ENCODE measurements at places on chromosomes 7 and 10.

DNA sequence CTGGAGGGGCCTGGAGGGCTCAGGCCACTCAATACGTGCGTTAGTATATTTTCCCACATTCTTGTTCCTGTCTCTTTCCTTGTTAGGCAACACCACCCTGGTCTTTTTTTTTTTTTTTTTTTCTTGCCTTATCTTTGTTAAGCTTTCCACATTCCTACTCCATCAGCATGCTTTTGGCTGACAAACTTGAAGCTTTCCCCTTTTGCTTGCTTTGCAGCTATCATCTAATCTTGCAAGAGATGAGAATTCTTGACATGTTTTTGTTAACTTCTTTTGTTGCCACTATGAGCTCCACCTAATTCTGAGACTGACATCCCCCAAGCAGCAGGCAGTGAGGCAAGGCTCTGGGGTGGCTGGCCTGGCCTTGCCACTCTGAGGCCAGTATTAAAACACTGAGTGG lies 52.5 kb upstream of the NRP1 start:
- DNase-seq, result no peak

- peak; percentile 91 for DNase-seq
These were observed 10.4 kb upstream of the LMBR1 start for GRCh38 chr7:156903232-156903909.

DNA sequence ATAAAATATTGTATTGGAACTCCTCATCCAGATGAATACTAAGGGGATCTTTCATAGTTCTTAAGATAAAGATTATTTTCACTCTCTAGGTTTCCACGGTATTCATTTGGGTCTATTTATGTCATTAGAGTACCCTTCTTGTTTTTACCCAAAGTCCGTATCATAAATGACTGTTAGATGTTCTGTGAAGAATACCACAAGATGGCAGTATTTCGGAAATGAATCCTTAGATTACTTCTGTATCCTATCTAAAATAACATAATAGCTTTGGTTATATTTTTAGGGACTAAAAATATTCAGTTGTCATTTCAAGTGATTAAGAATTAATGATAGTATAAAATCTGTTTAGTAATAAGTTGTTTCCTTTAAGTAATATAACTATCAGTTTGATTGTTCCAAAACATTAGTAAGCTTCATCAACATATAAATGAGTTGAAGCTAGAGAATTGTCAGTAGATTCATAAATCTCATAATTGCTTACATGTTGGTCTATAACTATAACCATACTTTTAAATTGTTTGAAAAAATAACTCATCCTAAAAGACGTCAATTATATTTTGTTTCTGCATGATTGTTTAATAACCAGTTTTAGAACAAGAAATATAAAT lies 337.5 kb upstream of the KCND2 start:
- peak; percentile 76 for DNase-seq

DNA sequence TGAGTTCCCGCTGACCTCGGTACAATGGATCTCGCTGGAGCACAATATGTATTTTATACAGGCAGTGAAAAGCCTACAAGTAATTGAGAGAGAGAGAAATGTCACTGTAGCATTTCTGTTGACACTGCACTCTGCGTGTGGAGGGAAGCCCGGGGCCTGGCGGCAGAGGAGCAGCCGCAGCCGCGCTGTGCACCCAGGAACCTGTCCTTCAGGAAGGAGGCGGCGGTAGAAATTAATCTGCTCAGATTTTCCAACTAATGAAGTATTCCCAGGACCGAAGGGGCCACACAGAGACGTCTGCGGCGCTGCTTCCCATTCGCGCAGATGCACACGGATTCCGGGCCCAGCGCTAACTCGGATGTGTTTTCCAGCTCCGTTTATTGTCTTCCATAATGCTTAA lies 170.1 kb downstream of the EBF3 start:
- no peak for DNase-seq

- DNase-seq, result peak; percentile 98
These were observed 242.7 kb upstream of the SEMA3C start for GRCh38 chr7:81161451-81162075.

DNA sequence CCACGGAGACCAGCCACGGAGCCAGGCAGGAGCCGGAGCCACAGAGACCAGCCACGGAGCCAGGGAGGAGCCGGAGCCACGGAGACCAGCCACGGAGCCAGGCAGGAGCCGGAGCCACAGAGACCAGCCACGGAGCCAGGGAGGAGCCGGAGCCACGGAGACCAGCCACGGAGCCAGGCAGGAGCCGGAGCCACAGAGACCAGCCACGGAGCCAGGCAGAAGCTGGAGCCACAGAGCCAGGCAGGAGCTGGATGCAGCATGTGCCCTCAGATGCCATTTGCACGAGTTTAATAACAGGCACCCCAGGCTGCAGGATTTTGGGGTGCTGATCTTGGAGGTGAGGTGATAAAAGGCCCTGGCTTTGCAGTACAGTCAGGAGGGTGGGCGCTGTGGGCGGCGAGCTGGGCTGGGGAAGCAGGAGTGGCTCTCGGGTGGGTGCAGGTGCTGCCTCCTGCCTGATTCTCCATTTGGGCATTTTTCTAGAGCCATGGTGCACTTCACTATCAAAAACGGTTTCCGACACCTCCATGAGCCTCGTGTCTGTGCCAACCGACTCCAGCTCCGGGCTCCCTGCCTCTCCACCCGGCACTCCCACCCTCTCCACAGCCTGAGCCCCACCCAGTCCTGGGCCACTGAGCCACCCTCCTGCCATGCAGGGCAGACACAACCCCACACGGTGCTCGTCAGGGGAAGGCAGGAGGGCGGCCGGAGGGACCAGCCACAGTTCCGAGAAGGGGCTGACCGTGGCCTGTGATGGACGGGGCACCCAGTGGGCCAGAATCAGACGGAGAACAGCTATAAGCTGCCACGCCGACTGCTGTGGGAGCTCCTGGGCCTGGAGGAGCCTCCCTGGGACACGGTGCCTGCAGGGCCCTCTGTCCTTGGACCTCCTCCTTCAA lies 40.8 kb upstream of the NKX6-2 start:
- DNase-seq, result no peak

GRCh38 chr7:78400038-78400437 lies 601.5 kb downstream of the PHTF2 start:
- no peak for DNase-seq

DNA sequence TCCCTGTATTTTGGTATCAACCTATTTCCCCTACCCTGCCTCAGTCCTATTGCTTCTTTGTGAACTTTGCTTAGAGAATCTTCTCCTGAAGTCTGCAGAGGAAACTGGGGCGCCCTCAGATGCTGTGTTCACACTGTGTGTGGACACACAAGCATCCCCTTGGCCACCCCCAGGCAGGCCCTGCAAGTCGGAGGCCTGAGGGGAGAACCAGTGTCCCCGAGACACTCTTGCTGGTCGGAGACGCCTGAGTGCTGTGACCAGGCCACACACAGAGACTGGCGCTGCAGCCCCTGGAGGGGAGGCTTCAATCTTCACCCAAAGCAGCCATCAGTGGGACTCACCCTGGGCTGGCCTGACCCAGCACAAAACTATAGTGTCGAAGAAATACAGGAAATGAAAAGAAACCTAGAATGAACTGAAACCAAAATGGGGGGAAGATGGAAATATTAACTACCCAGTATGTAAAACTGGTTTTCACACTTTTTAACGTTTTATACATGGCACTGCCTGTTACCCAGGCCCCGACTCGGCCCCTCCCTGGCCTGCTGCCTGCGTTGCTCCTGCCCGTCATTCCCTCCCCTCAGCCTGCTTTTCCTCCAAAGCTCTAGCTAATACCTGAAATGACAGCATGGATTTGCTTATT lies 48.4 kb upstream of the FAM20C start:
- no peak for DNase-seq

DNA sequence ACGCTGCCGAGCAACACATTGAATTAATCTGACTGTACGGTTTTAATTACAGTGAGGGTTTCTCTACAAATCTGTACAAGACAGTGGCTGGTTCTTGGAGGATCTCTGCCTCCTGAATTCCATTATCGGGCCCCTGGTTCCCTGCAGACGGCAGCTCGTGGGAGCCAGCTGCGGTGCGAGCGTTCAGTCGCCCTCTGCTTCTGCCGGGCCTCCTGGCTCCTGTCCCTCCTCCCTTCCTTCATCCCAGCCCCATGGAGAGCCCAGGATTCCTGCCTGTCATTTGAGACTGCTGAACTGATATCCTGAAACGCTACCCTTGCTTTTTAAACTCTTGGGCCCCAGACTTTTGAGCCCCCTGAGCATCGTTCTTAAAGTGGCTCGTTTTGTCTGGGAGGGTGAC lies 6.6 kb upstream of the DLX6 start:
- no peak for DNase-seq

- no peak for DNase-seq
These were observed 50.8 kb downstream of the SH2D4B start for GRCh38 chr10:80588546-80588945.

GRCh38 chr10:92438220-92438619 lies 135.7 kb downstream of the IDE start:
- no peak for DNase-seq

DNA sequence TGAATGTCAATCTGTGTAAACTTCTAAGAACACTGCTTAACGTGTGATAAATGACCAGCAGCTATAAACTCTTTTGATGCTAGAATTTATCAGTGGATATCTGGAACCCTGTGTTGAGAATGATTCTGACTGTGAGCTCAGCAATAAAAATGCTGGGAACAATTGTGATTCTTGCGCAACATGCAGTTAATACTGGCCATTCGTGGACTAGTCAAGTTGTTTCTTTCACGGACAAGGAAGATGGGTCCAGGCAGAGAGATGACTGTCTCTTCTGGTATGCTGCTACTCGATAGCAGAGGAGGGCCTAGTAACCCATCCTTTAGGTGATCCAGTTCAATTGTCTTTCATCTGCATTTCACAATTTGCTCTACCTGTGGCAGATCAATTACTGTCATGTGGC lies 394.8 kb upstream of the IGFBP3 start:
- peak; percentile 78 for DNase-seq

DNA sequence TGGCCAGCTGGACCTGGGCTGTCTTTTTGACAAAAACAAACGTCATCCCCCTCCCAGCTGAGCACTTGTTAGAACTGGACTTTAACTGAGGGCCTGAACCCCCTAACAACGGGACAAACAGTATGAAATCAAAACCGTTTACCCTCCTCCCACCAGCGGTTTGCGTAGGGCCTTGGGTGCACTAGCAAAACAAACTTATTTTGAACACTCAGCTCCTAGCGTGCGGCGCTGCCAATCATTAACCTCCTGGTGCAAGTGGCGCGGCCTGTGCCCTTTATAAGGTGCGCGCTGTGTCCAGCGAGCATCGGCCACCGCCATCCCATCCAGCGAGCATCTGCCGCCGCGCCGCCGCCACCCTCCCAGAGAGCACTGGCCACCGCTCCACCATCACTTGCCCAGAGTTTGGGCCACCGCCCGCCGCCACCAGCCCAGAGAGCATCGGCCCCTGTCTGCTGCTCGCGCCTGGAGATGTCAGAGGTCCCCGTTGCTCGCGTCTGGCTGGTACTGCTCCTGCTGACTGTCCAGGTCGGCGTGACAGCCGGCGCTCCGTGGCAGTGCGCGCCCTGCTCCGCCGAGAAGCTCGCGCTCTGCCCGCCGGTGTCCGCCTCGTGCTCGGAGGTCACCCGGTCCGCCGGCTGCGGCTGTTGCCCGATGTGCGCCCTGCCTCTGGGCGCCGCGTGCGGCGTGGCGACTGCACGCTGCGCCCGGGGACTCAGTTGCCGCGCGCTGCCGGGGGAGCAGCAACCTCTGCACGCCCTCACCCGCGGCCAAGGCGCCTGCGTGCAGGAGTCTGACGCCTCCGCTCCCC lies at the start of gene IGFBP1:
TSS of gene IGFBP1 (plus strand) at position 304 of the 808 bp plus-strand sequence. CDS start at position 469, 165 bp downstream.
- no peak for DNase-seq

DNA sequence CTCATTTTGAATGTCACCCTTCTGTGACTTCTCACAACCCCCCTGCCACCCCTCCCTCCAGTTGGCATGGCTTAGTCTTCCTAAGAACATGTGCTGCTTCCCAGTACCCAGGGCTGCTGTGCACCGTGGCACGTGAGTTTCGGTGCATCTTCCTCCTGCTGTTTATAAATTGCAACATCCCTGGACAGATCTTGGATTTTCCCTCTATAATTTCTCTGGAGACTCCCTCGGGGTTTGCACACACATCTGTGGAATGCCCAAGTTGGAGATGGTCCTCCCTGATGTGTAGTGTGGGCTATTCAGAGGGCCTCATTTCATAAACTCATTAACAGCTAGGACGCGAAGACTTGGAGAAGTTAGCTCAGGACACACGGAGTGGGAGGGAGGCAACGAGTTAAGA lies 52.9 kb downstream of the IKZF1 start:
- peak; percentile 4 for DNase-seq

- peak; percentile 47 for DNase-seq
These were observed 2.2 kb downstream of the MORN4 start for GRCh38 chr10:97631098-97631497.

DNA sequence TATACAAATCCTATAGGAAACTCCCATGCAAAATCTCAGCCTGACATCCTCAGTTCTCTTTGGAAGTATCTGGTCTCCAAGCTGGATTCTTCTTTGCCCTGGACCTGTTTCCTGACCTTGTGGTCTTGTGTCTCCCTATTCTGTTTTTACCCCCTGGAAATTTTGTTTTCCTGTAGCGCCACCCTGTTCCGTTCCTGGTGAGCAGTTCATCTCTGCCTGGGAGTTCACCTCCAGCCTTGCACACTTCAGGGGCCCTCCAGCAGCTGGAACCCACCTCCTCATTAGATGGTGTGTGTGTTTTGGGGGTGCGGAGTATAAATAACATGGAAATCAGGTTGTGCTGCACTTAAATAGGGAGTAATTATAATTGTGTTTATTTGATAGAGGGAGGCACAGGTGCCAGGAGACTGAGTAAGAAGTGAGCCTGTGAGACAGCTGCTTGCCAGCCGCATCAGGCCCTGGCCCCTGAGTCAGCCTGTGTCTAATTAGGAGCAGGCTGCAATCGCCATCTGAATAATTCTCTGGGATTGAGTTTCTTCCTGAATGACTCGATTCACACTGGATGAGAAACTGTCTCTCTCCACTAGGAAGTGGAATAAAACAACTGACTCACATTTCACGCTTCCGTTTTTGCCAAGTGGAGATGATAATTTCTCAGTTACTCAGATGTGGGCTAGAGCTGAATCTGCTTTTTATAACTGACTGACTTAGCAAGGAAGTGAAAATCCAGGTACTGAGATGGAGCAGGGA lies 69.4 kb upstream of the HECTD2 start:
- DNase-seq, result peak; percentile 97

DNA sequence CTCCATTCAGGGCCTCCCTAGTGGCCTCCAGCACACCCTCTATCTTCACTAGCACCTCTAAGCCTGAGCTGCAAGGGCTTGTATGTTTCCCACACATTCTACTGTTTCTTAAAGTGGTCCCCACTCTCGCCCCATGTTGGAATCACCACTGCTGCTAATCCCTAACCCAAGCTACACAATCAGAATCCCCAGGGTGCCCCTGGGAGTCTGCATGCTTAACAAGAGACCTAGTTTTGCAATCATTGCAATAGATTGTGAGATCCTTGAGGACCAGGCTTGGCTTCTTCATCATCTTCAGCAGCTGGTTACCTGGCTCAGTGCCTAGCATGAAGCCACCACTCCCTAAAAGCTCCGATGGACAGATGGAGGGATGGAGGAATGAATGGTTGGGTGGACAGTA lies 113.9 kb downstream of the MYOF start:
- peak; percentile 53 for DNase-seq

- no peak for DNase-seq
These were observed 16.7 kb downstream of the CEP55 start for GRCh38 chr10:93513091-93513490.

- DNase-seq, result peak; percentile 97
These were observed 80.9 kb upstream of the AGBL3 start for GRCh38 chr7:134905375-134905774.

All from fibroblast of mammary gland (primary cell).